ENCODE measurements at places on chromosomes 11 and 22. TPM values are rescaled to one million over a fixed set of nuclear protein-coding genes. Genes with fewer than 3 reads are reported as not detected.

- DNase-seq, result no peak
These were observed 27.3 kb downstream of the MARK2 start for GRCh38 chr11:63866211-63866610.

The F2 gene
- not detected for total RNA-seq

The PGA5 gene
- total RNA-seq, result not detected

The ADORA2A gene
- total RNA-seq, result 2.1 TPM
